ENCODE measurements at places on chromosomes 4 and X. TPM values are rescaled to one million over a fixed set of nuclear protein-coding genes. Genes with fewer than 3 reads are reported as not detected.

SPANXN3 gene
- total RNA-seq = not detected

TACR3 gene
- not detected for total RNA-seq

IL15 gene
- total RNA-seq = 2.5 TPM

PPP2R2C gene
- 0.66 TPM for total RNA-seq

OPRPN gene
- not detected for total RNA-seq

PCDH18 gene
- 1.2 TPM for total RNA-seq

RS1 gene
- not detected for total RNA-seq

MEPE gene
- total RNA-seq = not detected

TLR6 gene
- total RNA-seq = 1.1 TPM

DDIT4L gene
- total RNA-seq = 5.4 TPM

XG gene
- total RNA-seq = 0.09 TPM

SHROOM3 gene
- total RNA-seq = 5.5 TPM

PHF8 gene
- total RNA-seq = 17.9 TPM

TRPC3 gene
- total RNA-seq = under 0.01 TPM

GPAT3 gene
- total RNA-seq = 9.9 TPM

ASB5 gene
- total RNA-seq = not detected

PWWP3B gene
- not detected for total RNA-seq
